WERI-Rb-1 (cell line): ENCODE measurements at places on chromosomes 2 and 18.

DNA sequence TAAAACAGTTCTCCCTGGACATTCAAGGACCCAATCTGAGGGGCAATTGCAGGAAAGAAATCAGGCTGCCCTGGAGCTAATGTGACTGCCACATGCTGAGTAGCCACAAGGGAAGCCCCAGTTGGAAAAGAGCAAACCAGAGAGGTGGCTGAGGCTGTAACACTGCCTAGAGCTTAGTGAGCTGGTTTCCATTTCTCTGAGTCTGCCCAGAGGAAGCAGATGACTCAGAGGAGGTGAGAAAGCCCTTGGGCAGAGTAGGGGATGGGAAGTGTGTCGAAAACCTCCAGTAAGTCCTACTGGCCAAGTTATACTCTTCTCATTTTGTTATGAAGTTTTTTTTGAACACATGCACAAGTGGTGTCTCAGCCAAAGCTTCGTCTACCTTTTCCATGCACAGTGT lies 753.0 kb downstream of the CNTNAP5 start:
- DNase-seq, result no peak

- DNase-seq, result no peak
Measured at GRCh38 chr2:52431352-52431760, 1336.2 kb upstream of the CHAC2 start.

GRCh38 chr18:45102863-45103262 lies 422.2 kb downstream of the SETBP1 start:
- DNase-seq, result no peak

- no peak for DNase-seq
Measured at GRCh38 chr2:156486147-156486546, 50.0 kb downstream of the GPD2 start.

- no peak for DNase-seq
Measured at GRCh38 chr2:32478889-32479620, 122.2 kb downstream of the BIRC6 start.

DNA sequence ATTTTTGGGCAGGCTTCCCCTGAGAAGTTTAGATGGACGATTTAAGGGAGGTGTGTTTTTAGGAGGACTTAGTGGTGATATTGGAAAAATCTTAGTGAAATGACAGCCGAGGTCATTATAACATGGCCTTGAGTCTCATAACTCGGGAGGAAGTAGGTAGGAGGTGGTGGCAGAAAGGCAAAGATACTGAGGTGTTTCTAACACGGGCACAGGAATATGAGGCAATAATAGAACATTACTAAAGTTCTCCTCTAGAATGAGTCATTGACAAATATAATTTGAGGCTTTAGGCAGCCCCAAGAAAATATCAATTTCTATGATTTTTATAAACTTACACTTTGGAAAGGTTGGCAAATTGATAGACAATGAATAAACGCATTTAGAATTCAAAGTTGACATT lies 146.1 kb upstream of the ZEB2 start:
- no peak for DNase-seq

DNA sequence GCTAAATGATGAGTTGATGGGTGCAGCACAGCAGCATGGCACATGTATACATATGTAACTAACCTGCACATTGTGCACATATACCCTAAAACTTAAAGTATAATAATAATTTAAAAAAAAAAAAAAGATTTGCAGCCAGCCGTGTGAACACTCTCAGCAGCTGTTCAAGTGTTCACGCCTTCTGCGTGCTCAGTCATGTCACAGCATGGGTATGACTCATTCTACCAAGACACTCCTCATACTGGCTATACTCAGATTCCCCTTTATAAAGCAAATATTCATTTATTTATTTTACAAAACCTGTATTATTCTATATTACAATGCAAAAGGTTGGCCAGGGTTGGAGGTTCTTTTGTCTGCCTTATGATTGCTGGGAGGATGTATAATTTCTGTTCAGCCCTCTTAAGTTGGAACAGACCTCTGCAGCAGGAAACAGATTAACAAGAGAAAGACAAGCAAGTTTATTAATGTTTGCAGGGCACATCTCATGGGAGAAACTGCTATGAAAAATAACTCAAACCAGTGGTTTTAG lies 1230.6 kb upstream of the CHAC2 start:
- DNase-seq, result no peak

DNA sequence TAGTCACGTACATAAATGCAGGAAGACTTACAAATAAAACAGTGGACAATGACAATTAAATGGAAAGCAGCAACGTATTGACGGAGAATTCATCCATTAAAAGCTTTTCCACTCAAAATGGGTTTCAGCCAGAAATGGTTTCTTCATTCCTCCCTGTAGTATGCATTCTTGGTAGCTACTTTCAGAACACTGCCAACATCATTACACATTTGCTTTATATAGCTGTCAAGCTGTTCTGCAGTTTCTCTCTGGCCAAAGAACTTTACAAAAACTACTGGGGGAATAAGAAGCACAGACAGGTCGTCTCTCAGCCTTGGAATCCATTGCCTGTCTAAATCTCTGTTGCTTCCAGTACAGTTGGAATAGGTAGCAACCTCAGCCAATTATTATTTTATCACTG lies 84.1 kb upstream of the NCKAP5 start:
- DNase-seq, result no peak

DNA sequence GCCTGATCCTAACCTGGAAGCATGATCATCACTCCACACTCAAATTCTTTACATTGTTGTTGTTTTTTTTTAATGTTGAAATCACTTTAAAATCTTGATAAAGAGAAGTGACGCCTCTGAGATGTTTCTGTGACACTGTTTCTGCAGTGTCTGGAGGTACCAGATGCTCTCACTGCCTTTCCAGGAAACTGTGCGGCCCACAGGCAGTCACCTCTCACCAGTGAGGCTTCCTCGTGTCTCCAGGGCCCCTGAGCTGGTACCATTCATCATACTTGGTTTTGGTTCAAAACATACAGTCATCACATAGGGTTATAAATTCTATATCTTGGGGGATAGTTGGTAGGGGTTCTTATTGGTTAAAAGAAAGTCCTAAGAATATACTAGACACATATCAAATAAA lies 10.1 kb upstream of the ID2 start:
- no peak for DNase-seq

- no peak for DNase-seq
Measured at GRCh38 chr2:140589273-140589672, 1541.5 kb downstream of the LRP1B start.

- DNase-seq, result no peak
Measured at GRCh38 chr2:150459281-150459680, 28.2 kb downstream of the RND3 start.

GRCh38 chr2:96903318-96903717 lies 33.4 kb upstream of the SEMA4C start:
- no peak for DNase-seq

DNA sequence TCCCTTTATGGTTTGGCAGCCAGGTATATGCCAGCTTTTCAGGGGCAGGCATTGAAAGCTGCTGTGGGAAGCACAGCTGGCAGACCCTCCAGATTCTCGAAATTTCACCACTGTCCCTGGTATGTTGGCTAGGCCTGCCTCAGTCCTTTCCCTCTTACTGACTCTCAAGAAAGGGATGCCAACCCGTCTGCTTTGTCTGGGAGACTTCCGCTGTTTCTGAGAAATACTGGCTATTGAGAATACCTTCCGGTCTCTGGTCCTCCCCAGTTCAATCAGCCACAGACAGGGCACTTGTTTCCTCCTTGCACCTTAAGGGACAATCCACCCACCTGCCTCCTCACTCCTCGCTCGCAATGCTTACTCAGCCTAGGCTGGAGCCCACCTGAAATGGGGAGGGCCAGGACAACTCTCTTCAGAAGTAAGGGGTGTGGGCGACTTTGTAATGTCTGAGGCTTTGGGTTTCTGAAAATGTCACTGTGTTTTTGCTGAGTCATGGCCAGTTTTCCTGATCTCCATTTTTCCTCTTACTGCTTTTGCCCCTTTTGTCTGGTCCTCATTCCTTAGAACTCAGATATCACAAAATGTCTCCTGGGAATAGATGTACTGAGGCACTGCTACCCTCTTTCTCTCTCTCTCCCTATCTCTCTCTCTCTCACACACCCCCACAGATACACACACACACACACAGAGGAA lies 571.1 kb downstream of the TNS1 start:
- no peak for DNase-seq

DNA sequence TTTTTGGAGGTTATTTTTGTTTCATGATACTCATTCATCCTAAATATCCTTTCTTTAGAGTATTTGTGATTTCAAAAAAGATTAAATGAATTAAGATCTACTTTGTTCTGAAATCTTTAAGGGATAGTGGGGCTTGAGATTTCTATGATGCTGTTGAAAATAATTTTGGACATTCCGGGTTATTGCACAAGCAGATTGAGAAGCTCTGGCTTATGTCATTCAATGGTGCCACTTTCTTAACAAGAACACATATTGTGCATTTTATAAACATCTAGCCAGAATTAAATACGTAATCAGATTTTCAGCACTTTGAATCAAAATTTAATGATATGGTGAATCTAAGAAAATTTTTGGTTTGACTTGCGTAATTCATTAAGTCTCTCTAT lies 207.7 kb upstream of the COL3A1 start:
- no peak for DNase-seq
